Foreskin keratinocyte (primary cell): ENCODE measurements at places on chromosomes 3 and 15.

- DNase-seq, result no peak
Observed at GRCh38 chr3:142077859-142078500, 71.4 kb downstream of the TFDP2 start.

DNA sequence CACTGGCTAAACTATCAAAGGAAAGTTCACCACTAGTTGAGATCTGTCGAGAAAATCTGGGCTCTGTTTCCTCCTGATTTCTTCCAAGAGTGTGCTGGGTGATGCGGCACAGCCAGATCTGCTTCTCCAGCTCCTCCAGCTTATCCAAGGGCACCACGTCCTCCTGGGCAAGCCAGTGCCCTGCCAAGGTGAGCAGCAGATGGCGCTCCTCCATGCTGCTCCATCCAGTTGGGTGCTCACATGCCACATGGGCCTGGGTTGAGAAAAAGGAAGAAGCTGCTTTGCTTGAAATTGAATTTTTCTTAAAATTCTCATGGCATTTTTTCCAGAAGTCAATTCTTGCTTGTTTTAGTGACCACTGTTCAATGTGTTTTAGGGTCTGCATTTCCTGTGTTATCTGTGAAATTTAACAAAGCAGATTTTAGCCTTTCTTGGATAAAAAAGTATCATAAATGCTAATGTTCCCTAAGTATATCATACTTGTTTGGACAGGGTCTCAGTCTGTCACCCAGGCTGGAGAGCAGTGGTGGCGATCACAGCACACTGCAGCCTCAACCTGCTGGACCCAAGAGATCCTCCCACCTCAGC lies 47.3 kb downstream of the EIF3J start:
- peak; percentile 26 for DNase-seq

DNA sequence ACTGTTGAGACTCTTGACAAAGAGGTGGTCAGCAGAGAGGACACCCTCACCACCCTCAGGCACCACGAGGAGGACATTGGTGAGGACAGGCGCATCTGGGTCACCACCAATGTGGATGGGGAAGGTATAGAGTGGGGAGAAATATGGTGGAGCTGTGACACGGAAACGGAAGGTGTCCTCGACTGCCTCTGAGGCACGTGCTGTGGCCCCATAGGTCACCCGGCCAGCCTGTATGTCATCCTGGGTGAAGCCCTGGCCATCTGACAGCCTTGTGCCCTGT lies 24.4 kb downstream of the CSPG4 start:
- DNase-seq, result no peak

GRCh38 chr15:68231102-68231818 lies 1.7 kb upstream of the CLN6 start:
- DNase-seq, result no peak

- no peak for DNase-seq
Observed at GRCh38 chr3:143856252-143856970, 8.1 kb upstream of the SLC9A9 start.

- no peak for DNase-seq
Observed at GRCh38 chr3:150161011-150161410, 190.3 kb upstream of the PFN2 start.

DNA sequence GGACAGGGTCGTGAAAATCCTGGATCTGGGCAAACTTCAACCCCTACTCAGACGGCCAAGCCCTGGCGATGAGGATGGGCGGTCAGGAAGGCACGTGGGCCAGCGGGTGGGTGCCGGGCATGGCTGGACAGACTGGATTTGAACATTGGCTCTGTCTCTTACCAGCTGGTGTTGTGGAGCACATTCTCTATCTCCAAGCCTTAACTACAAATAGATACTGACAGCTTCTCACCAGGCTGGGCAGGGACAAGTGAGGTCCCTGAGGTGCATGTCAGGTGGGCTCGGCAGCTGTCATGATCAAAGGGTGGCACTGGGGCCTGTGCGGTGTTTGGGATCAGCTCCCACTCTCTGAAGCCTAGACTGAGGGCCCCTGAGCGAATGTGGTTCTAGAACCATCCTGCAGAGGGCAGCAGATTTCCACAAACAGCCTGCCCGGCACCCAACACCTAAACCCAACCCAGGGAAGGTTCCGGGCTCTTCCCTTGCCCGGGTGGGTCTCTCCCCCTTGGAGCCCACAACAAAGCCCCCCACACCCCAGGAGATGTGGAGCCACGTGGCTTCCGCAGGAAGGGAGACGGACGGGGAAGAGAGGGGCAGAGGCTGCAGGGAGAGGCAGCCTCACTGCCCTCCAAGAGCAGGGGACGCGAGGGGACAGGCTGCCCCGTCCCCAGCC lies 58.4 kb downstream of the RGMA start:
- DNase-seq, result peak; percentile 22

- no peak for DNase-seq
Observed at GRCh38 chr3:120381503-120381902, 32.3 kb upstream of the LRRC58 start.

GRCh38 chr15:76588811-76589747 lies 252.5 kb downstream of the ISL2 start:
- peak; percentile 61 for DNase-seq

DNA sequence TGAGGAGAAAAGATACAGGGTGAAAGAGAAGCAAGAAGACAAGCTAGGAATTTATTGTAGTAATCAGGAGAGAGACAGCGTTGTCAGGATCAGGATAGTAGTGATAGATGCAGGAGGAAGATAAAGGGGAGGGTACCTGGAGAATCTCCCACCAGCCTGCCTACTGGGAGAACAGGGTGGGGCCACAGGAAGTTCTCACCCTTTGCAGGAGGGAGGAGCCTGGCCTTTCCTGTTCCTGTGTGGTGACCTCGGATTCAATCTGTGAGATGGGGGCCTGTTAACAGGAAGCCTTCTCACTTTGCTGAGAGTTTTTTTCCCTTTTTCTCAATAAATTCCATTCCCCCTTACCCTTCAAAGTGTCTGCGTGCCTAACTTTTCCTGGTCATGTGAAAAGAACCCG lies 37.6 kb downstream of the GMPS start:
- DNase-seq, result no peak

GRCh38 chr3:183192650-183193300 lies 30.2 kb upstream of the LAMP3 start:
- no peak for DNase-seq

- DNase-seq, result no peak
Observed at GRCh38 chr3:195596765-195597171, 13.0 kb upstream of the APOD start.

GRCh38 chr3:23611737-23612295 lies 193.9 kb upstream of the UBE2E1 start:
- DNase-seq, result no peak

- DNase-seq, result no peak
Observed at GRCh38 chr3:133573629-133574194, at the start of gene CDV3. TSS of gene CDV3 (plus strand) at chr3:133573686. CDS start at chr3:133574045, 359 bp downstream.

GRCh38 chr3:172171396-172172075 lies 132.2 kb downstream of the FNDC3B start:
- DNase-seq, result no peak

DNA sequence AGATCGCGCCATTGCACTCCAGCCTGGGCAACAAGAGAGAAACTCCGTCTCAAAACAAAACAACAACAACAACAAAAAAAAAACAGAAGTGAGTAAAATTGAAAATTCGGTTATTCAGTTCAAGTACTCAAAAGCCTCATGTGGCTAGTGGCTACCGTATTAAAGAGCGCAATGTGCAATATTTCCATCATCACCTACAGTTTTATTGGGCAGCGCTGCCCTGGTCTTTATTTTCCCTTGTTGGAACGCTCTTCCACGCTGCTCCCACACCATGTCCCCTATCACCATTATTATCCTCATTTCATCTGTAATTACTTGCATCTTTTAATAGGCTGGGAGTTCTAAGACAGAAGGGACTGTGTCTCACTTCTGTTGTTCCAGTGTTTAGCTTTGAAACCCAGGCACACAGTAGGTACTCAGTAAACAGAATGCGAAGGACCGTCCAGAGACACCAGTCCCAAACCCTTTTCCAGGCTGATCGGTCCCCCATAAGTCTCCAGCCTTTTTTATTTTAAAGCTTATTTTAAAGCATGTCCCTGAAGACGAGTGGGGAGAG lies 423 bp upstream of the HACD3 start:
- DNase-seq, result no peak

GRCh38 chr15:30023798-30024295 lies 58.9 kb upstream of the GOLGA8J start:
- DNase-seq, result no peak

- DNase-seq, result no peak
Observed at GRCh38 chr15:47711655-47712054, 5.7 kb upstream of the SEMA6D start.
